ENCODE measurements at places on chromosomes 6 and 20.

DNA sequence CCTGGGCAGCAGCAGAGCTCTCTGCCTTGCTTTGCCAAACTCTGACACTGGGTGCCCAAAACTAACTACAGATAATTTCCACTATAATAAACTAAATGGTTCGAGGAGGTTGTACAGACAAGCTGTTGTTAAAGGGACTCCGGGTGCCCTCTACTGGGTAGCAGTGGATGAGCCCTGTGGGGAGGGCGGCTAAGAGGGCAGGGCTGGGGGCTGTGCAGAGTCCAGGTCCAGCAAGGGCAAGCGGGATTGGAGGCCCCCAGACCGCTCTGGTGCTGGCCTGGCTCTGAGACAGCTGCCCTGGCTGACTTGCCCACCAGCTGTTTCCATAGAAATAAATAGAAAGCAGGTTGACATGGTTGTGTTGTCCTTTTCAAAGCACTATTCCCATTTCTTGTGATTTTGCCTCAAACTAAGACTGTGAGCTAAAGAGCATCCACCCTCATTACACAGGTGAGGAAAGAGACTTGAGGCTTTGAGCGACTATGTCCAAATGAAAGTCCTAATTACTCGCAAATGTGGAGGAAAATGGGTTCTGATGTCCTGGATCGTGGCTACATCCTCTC is 167.6 kb upstream of the CST7 start:
- no peak for DNase-seq

GRCh38 chr20:58077282-58077681 is 151.2 kb downstream of the ANKRD60 start:
- no peak for DNase-seq

GRCh38 chr6:25192590-25193459 is 86.3 kb upstream of the CARMIL1 start:
- no peak for DNase-seq

DNA sequence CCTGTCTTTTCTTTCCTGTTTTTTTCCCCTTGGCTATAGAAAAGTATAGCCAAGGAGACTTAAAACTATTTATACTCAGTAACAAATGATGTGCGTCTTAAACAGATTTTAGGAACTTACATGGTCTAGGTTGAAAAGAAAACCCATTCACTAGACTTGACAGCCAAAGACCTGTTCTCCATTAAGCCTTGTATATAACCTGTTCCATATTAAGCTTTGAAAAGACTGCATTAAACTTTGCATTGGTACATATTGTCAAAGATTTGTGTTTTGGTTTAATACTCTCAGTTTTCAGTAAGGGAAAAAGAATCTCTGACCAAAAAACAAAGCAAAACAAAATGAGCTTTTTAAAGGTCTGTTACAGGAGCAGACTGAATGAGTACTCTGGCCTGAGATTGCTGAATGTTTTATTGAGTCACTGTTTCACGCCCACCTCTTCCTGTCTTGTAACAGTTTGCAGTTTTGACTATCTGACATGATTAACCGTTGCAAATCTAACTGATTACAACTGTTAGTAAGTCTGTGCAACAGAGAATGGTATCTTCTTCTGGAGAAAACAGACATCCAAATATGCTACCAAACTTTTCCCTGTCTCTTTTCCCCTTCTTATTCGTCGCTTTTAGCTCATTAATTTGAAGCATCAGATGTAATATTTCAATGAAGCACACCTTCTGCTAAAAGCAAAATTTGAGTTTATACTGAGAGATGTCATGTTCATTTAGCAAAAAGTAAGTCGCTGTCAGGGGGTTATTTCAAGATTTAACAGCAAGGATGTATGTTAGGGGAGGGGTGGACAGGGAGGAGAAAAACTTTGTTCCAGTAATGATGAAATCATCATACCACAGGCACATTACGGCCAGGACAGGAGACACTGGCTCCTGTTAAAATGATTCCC is 59.1 kb upstream of the SUPT3H start:
- DNase-seq, result no peak

DNA sequence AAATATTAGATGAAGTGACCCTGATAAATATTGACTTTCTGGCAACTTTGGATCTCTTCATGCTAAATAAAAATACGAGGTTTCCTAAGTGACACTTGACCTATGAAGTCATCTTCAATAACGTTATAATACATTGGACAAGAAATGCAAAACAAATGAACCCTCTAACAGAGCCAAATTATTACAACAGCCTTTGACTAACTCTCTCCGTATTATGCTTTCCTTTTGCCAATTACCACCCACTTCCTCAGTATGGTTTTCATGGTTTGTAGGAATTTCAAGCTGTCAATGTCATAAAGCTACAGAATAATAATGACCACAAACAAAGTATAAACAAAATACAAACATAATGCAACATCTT is 210.5 kb downstream of the MOXD1 start:
- DNase-seq, result no peak

DNA sequence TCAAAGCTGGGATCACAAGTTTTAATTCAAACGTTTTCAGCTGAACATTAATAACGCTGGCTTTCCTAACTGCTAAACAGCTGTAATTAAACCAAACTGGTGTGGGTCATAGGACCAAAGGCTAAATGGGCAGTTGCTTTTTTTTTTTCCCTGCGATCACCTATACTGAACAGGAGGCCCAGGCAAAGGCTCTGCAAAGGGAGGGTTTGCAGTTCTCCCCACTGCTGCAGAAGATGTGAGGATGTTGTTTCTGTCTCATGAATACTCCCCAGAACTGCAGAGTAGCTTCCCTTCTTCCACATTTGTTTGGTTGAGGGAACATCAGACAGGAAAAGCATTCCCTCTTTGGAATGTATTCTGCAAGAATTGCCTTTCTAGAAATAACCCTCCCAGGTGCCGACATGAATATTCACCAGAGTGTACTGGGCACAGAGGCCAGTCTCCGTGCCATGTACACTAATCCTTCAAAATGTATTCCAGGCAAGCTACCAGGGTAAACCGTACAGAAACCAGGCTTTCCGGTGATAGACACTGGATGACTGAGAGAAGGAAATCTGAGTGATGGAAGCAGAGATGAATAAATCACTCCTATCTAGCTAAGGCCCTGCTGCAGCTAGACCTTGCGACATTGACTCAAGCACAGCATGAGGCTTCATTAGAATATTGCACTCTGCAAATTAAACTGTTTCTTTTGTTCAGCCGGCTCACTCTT is 370.1 kb downstream of the BTBD9 start:
- no peak for DNase-seq

GRCh38 chr20:60352596-60352995 is 394.4 kb downstream of the CDH26 start:
- no peak for DNase-seq

DNA sequence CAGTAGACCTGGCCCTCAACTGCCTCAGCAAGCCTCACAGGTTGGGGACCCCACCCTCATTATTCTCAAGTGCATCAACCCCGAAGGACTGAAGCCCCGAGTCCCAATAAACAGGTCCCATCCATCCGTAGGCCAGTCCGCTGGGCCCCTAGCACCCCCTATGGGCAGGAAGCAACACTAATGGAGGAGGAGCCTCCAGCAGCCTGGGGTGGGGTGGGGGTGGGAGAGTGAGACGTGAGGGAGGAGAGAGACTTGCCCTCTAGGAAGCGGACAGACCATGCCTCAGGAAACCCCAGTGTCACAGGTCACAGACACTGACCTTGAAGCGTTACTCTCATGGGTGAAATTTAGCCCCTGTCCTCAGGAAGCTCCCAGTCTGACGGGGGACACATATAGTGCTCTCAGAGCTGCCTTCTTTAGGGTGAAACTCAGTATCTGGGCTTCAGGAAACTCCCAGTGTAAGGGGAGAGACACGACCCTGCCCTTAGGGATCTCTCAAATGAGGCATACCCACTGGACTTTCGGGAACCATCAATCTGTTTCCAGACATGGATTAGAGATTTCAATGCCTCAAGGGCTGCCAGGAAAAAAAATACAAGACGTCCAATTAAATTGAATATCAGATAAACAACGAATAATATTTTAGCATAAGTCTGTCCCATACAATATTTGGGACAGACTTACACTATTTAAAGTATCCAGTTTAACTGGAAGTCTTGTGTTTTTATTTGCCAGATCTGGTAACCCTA is 125.8 kb downstream of the MRPL14 start:
- DNase-seq, result peak; percentile 55

DNA sequence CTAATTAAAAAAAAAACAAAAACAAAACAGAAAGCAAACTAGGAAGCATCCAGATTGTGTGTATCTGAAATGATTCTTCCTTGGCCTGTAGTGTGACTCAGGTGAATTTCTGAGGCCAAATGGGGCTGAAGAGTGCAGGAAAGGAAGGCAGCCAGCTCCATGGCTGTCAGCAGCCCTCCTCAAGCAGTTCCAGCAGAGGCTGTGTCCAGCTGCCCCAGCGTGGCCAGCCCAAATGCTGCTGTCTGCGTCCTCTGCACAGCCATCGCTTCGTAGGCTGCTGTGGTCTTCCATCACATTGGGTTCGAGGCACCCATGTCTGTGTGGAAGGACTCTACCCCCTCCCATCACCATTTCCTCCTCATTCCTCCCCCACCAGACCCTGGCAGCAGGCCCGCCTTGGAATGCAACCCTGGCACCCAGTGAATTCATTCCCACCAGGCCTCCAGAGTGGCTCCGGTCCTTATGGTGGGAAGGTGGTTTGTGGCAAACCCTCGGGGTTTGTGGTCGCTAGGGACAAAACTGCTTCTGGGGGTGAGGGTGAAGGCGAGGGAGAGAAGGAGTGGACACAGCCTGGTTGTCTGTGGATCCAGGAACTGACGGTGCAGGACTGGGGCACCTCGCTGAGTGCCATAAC is 81.5 kb downstream of the MYLK4 start:
- DNase-seq, result no peak
